ENCODE measurements at places on chromosomes 6 and 20.

DNA sequence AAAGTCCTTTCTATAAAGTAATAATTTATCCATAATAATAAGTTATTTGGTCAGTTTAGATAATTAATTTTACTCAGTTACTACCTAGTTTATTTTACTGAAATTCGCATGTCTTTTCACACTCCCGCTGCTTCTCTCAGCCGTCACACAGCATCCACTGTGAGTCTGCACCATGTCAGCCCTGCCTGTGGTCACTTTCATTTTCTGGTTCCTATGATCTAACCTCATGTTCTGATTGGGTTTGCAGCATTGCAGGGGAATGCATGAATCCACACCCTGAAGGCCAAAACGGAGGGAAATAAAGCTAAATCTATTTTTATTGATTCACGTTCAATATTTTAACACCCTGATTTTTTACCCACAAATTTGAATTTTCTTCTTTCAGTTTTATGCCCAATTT lies 47.4 kb downstream of the PDE10A start:
- DNase-seq = no peak

GRCh38 chr6:112620812-112621569 lies 273.9 kb downstream of the RFPL4B start:
- DNase-seq = no peak

- no peak for DNase-seq
These were observed 869.7 kb downstream of the PHF3 start for GRCh38 chr6:64505312-64505711.

GRCh38 chr6:51514748-51515402 lies 572.5 kb downstream of the PKHD1 start:
- DNase-seq = no peak

- no peak for DNase-seq
These were observed 22.8 kb downstream of the KIF13A start for GRCh38 chr6:17964633-17965032.

- no peak for DNase-seq
These were observed 145.6 kb upstream of the ESR1 start for GRCh38 chr6:151661928-151662327.

DNA sequence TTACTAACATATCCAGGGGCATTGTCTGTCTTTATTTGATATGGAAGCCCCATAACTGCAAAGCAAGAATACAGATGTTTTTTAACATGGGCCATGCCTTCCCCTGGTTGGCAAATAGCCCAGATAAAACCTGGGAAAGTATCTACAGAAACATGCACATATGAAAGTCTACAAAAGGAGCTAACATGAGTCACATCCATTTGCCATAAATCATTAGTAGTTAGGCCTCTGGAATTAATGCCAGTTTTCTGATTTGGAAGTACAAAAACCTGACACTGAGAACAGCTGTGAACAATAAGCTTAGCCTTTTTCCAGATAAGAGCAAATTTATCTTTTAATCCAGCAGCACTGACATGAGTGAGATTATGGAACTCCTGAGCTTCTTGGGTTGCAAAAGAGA lies 418.0 kb upstream of the IMPG1 start:
- no peak for DNase-seq

DNA sequence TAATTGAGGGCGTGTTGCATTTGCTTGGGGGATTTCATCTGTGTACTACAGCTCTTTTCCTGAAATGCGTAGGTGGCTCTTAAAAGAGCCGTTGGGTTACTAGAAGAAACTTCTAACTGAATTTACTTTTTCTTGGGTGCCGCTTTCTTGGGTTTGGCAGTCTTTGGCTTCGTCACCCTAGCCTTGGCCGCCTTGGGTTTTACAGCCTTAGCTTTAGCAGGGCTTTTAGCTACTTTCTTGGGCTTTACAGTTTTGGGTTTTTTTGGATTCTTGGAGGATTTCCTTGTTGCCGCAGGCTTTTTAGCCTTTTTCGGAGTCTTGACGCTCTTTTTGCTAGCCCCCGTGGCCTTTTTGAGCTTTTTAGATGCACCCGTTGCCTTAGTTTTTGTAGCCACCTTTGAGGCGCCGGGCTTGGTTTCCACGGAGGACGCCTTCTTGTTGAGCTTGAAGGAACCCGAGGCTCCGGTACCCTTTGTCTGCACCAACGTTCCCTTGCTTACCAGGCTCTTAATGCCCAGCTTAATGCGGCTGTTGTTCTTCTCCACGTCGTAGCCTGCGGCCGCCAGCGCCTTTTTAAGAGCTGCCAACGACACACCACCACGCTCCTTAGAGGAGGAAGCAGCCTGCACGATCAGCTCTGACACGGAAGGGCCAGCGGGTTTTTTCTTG lies 54.5 kb downstream of the TRIM38 start:
- DNase-seq = no peak

GRCh38 chr6:56416247-56416646 lies 168.9 kb upstream of the COL21A1 start:
- DNase-seq = no peak

- DNase-seq = no peak
These were observed 122.4 kb downstream of the MAP3K7 start for GRCh38 chr6:90464507-90464906.

DNA sequence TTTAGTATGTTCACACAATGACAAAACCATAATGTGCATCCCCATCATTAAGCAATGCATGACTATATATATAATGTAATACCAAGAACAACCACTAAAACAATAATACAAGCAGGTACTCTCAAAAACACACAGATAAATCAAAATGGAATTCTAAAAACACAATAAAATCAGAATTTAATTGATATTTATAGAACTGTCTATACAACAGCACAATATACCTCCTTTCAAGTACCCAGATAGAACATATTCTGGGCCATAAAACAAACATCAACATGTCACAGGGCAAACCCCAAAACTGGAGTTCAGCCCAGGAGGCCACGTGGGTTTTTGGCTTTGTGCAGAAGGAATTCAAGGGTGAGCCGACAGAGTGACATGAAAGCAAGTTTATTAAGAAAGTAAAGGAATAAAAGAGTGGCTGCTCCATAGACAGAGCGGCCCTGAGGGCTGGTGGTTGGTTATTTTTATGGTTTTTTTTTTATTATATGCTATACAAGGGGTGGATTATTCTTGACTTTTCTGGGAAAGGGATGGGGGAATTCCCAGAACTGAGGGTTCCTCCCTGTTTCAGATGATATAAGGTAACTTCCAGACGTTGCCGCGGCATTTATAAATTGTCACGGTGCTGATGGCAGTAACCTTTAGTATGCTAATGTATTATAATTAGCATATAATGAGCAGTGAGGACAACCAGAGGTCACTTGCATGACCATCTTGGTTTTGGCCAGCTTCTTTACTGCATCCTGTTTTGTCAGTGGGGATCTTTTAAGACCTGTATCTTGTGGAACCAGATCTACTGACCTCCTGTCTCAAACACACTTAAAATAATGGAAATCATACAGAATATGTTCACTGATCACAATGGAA lies 5.6 kb downstream of the RAB23 start:
- DNase-seq = no peak

DNA sequence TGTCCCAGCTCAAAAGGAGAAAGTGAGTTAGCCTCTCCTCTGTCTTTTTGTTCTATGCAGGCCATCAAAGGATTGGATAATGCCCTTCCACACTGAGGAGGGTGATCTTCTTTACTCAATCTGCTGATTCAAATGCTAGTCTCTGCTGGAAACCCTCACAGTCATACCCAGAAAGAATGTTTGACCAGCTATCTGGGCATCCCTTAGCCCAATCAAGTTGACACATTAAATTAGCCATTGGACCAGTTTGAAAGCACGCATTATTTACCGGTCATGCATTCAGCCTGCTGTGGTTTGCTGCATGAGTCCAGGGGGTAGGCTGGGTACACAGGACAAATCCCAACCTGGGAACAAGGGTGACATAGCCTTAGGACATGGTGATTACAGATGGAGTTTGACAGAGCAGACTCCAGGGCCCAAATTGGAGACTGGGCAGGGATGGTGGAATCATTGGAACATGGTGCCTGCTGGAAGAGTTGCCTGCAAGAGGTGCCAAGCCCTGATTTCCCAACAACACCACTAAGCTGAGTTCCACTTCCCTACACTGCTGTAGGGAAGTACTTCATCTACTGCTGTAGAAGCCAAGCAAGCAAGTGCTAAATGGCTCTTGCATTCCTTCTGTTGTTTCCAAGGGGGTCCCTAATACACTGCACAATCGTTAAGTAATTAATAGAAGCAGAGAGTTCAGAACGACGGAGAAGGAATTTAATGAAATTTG lies 87.7 kb downstream of the RNF182 start:
- DNase-seq = no peak

DNA sequence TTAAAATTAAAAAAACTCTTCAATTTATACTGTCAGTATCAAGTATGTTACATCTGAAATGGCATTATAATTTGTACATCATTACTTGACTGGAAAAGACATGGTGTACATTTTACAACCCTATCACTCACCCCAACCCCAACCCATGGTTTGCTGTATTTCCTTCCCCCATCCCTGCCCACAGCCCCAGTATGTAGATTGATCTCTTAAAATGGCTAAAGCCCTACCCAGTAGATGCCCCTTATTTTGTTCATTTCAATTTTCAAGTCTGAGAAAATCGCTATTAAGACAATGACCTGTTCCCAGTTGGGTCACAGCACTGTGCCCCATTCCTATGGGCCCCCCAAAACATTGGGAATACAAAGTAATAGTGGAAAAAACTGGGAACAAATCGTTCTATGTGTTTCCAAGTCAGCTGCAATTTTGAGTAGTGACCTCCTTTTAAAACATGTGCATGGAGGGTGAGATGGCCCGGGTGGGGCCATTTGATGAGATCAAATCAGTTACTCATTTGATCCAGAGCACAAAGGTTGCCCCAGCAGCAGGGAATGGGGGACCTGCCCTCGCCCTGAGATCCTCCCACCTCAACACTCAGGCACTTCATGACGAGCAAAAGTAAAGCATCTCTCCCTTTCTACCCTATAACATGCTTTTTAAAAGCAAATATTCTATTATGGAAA lies 13.3 kb downstream of the EZR start:
- DNase-seq = no peak

GRCh38 chr6:41074692-41075436 lies 2.1 kb downstream of the NFYA start:
- no peak for DNase-seq
